HCT116 (cell line): ENCODE measurements at places on chromosomes 7 and 10.

GRCh38 chr7:20494566-20494965 lies 120.9 kb upstream of the ABCB5 start:
- no peak for DNase-seq

DNA sequence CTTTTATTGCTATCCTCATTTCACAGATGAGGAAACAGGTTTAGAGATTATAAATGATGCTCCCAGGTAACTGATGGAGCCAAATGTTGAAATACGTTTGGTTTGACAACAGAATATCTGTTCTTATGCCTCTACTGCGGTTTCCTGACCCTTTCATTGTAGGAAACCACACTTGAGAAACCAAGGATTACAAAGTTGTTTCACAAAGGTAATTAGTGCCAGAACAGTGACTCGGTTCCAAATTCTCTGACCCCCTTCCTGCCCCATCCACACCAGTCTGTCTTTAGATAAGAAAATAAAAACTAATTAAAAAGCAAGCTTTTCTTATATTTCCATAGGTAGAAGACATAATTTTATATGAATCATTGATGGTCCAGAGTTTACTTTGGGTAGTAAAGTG lies 393.7 kb upstream of the MBL2 start:
- no peak for DNase-seq

DNA sequence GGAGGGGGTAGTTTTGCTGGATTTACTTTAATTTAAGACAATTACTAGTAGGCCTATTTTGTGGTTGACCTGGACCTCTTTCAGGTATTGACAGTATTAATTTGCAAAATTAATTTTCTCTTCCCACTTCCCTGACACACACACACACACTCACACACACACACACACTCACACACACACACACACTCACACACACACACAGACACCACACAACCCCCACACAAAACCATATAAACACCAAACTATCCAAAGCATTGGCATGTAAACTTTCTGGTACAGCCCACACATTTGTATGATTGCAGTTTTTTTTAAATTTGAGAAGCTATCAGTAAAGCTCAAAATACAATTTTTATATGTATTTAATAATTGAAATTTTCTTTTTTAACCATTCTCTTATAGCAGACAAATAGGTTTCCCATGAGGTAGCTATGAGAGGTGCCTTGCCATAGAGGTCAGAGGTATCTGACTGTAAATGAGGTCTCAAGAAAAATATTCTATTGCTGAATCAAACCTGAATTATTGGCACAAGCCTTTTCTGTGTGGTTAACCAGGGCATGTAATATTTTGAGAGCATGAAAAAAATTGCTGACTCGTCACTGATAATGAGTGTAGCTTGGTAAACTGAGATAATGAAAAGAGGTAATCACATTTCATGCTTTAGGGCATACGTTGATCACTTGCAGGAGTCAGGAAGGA lies 306.5 kb downstream of the GATA3 start:
- no peak for DNase-seq

DNA sequence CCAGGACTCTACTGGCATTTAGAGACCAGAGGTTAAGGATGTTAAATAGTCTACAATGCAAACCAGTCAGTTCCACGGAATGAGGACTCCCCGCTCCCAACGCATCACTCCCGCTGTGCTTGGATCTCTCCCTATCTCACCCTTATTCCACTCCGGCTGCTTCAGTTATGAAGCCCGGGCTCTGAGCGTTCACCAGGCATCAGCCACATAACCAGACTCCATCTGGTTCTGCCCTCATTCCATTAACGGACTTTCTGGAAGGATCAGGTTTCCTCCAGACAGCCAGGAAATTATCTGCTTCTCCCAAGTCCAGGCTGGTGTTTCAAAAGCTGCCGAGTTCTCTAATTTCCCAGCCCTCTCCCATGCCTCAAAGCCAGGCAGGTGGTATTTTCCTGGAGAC lies 499.3 kb downstream of the GLRX3 start:
- DNase-seq: no peak
